Right renal pelvis (tissue), 4 donors: ENCODE measurements at places on chromosomes 12 and 14.

- no peak for DNase-seq
Observed at GRCh38 chr12:42201063-42201462, 37.0 kb downstream of the YAF2 start.

- no peak for DNase-seq
Observed at GRCh38 chr12:26327975-26328644, 132.7 kb downstream of the SSPN start.

DNA sequence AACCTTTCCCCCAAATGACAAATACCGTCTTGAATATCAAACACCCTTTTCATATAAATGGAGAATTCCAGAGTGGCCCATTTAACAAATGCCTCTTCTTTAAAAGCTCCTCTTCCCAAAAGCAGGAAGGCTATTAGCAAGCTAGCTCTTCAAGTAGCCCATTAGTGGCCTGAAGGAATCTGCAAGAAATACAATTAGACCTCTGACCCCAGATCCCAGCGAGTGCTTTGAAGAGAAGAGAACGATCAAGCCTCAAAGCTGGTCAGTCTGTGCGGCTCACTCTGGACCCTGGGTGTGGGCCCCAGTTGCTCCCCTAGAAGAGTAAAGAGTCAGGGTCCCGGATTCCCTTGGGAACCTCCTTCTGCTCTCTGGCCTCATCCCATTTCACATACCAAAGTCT lies 325.6 kb downstream of the NUAK1 start:
- no peak for DNase-seq

GRCh38 chr12:57106021-57106708 lies 5.0 kb downstream of the STAT6 start:
- DNase-seq, result no peak

- DNase-seq, result no peak
Observed at GRCh38 chr12:6627616-6628015, 8.1 kb downstream of the LPAR5 start.

GRCh38 chr12:127381043-127381668 lies 885.8 kb upstream of the TMEM132C start:
- DNase-seq, result peak; percentile 12
